ENCODE measurements at places on chromosomes 1 and 21.

DNA sequence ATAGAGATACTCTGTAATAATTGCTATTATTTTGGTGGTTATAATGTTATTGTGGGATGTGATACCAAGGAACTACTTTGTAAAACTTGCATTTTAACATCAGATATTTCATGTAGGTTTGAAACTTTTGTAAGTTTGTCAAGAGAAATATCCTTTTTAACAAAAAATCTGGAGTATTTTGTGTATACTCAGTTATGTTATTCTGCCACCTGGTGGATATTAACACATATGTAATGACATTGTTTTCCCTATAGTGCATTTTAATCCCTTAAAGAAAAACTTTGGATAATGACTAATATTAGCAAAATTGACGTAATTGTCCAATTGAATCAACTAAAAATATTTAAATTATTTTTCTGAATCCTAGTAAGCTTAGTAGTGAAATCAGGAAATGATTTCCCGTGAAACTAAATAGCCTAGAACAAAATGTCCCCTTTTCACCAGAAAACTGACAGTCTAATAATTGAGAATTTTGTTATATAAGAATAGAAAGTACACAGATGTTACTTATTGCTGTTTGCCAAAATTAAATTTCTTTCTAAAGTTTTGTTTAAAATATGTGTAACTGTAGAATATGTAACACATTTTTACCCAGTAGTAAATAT, 39.6 kb downstream of the KCTD3 start:
- peak; percentile 42 for DNase-seq

DNA sequence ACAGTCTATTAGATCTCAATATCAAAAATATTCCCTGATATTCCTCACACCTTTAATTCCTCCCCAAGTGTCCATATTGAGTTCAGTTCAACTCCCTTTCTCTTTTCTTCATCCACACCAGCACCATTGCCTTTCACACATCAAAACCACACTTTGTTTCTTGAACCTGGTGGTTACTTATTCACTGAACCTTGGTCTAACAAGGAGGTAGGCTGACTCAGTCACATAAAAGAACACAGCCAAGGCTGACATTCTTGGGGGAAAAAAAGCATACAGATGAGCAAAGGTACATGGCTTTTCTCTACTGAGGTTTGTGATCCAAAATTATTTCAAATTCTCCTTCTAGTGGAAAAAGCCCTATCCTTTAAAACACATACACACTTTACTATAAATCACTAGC, 131.7 kb upstream of the USH2A start:
- peak; percentile 62 for DNase-seq

DNA sequence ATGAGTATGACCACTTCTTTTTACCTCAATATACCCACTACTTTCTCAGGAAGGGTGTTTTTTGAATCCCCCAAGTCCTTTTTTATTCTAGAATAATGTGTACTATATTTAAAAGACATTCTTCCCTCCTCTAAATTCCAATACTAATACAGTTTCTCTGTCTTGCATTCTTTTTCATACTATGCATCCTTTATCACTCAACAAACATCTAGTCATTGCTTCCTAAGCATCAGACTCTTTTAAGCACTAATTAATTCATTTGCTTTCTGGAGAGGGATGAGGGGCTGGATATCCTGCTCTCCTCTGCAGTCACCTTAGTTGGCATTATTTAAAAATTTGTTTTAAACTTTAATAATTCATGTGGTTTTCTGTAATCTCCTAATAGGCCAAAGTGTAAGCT, 838.8 kb downstream of the KCNT2 start:
- DNase-seq, result no peak

DNA sequence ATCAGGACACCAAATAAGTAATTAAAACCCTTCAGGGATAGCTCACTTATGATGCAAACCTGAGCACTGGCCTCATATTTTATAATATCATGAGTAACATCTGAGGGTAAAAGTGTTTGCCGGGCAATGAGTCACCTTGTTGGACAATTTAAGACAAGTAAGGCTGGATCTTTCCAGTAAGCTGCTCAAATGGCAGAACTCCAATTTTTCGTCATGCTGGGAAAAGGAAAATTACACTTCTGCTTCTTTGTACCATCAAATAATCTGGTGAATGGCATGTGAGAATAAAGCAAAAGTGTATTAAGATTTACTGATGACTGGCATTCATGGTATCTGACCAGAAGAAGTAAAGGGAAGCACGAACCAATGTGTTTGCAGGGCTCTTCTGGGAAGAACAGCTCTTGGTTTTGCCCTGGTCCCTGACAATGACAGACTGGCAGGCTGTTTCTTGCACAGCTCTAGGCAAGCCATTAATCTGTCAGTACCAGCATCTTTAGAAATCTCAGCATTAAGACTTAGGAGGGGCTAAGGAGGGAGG, 392.2 kb downstream of the VAV3 start:
- DNase-seq, result peak; percentile 46

DNA sequence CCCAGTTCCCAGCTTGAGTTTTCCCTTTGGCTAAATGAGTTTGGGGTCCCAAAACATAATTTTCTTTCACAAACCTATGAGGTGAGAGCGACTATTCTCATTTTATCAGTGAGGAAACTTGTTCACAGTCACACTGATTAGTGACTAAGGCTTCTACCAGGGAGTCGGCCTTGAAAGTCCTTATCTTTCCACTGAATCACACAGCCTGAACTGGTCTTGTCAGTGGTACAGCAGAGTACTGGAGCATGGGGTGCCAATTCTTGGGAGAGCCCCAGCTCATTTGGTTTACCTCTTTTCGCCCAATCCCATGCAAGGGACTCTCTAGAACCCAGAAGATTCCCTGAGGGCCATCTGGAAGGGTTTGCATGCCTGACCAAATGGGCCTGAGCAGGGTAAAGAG, 16.9 kb downstream of the HSD3B2 start:
- no peak for DNase-seq

DNA sequence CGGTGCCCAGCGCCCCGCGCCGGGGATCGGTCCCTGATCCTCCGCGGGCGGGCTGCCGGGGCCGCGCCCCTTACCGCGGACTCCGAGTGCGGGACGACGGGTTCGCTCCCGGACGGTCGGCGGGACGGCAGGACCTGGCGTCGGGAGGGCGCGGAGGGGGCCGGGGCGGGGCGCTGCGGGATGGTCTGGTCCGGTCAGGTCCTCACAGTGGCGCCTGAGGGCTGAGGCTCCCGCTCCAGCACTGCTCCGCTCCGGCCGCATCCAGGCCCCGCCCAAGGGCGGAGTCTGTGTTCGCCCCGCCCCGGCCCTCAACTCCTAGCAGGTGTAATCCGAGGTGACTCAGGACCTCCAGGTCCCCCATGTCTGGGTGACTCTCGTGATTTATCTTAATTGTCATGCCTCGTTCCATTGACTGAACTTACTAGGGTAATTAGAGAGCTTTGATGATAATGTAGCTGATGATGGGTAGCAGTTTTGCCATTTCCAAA, at the start of gene RAB3B:
Gene RAB3B (minus strand): TSS at position 223 of the 488 bp plus-strand sequence. CDS start 13,583 bp downstream, outside the sequence.
- peak; percentile 75 for DNase-seq

- DNase-seq, result no peak
Observed at GRCh38 chr1:246394121-246394520, 113.0 kb downstream of the SMYD3 start.

DNA sequence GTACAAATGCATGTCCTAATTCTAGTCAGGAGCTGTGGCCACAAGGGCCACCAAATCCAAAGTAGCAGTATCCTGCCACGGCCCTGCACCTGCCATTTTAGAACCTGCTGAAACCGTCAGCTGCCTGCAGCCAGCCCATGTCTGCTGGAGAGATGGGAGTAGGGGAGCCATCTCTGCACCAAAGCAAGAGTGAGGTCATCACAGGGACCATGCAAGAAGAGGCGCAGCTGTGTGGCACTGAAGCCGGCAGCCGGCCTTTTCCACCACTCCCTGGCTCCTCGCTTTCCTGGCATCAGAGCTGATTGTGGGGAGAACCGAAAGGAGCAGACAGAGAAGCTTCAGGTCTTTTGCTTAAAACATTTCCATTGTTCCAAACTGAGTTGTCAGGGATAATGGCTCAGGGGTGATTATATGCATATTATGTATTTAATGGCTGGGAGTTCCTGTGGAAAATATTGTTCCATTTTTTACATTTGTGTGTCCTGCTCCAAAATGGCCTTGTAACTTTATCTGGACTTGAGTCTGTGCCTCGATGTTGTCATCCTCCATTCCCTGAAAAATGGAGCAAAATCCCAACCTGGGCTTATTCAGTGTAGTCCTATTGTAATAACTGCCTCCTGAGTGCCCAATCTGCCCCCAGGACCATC, 18.7 kb upstream of the NBL1 start:
- no peak for DNase-seq

GRCh38 chr1:240912821-240913220, 300.9 kb upstream of the GREM2 start:
- DNase-seq, result no peak

DNA sequence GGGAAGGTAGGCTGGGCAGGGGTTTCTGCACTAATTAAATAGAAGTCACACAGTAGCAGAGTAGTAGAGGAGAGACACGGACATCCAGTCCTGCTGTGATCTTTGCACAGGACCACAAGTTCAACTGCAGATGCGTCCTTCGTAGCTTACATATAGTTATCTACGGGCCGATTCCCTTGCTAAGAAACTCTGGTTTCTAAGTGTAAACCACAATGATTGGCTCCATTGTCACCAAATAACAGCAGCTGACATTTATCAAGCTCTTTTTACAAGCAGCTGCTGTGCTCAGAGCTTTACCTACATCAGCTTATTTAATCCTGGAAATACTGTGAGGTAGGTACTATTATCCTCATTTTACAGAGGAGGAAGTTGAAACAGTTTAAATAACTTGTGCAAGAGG, 3.1 kb downstream of the SLC45A3 start:
- no peak for DNase-seq

GRCh38 chr1:198677871-198678270, 39.0 kb downstream of the PTPRC start:
- DNase-seq, result no peak

DNA sequence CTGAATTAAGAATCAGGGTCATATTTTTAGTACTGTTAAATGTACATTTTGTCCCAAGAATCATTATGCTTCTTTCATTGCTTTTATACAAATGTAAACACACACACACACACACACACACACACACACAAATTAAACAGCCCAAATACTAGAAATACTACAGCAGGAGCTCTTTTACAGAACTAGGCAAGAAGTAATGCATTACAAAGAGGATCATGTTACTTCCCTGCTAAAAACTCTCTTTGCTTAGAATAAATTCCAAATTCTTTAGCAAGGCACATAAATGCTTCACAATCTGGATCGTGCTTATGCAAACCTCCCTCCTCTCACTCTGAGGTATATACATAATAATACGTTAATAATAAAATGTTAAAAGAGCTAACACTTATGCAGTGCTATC, 720.4 kb upstream of the ADGRL4 start:
- DNase-seq, result no peak
